ENCODE measurements at places on chromosomes 13 and 19.

DNA sequence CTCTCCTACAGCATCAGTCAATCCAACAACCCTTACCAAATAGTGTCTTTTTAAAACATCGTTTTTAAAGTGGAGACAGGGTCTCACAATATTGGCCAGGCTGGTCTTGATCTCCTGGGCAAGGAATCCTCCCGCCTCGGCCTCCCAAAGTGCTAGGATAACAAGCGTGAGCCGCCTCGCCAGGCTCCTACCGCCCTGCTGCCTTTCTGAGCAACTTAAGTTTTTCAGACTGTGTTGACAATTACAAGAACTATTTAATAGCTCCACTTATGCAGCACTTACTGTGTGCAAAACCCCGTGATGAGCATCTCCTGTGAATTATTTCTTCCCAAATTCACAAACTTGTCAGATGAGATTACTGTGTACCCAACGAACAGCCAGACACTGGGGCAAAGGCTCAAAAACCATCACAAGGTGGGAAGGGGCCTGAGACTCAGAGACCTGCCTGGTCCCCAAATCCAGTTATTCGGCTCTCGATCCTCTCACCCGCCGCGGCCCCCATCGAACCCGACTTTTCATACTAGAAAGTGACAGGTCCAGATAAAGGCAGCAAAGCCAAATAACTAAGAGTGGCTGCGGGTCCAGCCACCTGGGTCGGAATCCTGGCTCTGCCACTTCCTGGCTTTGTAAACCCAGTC, 581 bp downstream of the RPL18 start:
- no peak for DNase-seq

DNA sequence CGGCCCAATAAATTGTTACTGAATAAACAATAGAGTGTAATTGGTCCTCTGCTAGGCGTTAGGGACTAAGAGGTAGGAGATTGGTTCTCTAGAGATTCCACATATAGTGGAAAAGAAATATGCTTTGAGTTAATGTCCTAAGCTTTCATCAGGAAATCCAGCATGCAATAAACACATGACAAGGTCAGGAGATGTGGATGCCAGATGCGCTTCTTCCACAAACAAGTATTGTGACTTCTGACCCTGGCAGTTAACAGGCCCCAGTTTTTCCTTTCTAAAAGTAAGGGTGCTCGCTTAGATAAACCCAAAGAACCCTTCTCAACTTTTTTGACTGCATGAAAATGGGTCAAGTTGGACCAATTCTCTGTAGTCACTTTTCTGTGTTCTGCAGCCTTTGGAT, 146.5 kb upstream of the SOX21 start:
- DNase-seq, result no peak

GRCh38 chr19:39416152-39417120, 4.0 kb downstream of the PLEKHG2 start:
- DNase-seq, result no peak

DNA sequence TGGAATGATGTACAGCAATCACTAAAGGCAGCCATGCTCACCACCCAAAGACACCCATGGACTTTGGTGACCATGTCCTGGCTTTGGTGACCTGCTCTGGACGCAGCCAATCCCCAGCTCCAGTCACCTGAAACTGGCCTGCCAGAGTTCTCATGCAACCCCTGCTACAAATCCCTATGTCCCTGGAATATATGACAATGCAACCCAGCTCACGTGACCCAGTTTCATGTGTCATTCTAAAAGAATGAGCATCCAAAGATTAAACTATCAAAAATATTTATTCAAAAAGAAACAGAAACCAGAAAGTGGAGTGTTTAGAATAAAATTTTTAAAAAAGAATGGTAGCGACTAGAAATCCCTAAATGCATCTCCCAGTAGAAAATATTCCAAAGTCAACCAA, 203.3 kb upstream of the IRS2 start:
- DNase-seq, result no peak

- no peak for DNase-seq
These were observed 10.3 kb downstream of the RAB8A start for GRCh38 chr19:16121967-16122366.

- no peak for DNase-seq
These were observed 270.0 kb downstream of the NALCN start for GRCh38 chr13:101146101-101146898.

- no peak for DNase-seq
These were observed 133.6 kb downstream of the COL4A1 start for GRCh38 chr13:110173247-110173818.

GRCh38 chr19:58248886-58249285, 20.2 kb downstream of the ZNF544 start:
- DNase-seq, result no peak

DNA sequence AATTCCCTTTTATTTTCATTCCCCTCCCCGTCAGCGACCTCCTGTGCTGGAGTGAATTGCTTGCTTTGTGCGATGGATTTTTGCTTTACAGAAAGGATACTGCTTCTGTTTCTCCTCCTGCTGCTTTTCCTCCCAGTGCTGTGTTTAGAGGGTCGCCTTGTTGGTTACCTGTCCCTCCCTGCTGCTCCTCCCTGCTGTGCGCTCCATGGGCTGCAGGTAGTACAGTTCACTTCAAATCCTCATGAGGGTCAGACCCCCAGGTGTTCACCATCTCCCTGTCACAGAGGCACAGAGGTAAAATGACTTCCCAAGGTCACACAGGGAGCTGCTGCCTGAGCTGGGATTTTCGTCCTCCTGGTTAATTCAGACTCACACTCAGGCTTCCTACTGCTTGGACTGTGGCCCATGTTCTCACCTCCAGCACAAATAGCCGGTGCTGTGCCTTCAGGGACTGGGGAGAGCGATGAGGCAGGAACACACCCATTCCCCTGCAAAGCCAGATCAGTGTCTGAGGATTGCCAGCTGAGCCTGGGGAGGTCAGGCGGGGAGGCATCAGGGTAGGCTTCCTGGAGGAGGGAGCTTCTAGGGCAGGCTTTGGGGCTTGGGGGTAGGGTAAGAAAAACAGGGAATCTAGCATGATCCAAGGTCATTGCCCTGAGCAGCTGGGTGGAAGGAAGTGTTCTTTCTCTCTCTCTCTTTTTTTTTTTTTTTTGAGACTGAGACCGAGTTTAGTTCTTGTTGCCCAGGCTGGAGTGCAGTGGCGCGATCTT, 14.4 kb downstream of the BICRA start:
- DNase-seq, result no peak

DNA sequence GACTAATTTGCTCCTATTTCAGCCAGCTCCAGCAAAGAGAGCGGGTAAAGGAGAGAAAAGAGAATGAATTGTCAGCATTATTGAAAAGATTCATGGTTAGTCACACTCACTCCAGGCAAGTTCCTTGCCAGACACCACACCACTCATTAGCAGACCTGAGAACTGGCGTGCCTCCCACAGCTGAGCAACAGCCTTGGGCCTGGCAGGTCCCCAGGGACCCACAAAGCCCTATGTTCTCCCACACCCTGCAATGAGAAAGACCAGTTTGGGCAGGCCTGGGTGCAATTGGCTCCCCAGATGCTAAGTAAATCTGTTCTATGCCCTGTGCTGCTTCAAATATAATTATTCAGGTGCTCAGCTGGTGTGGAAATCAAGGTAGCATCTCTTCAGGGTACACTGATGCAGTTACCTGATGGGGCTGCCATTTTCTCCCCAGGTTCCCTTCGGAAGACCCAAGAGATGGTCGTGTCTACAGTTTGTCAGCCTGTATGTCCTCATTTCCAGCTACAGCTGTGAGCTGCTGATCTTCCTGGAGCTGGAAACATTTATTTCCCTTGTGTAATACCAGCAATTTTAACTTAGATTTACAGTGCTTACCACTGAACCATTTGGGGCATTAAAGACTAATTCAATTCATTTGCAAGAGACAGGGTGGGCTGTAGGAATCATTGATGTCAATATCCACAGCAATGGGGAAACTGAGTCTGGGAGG, 405.0 kb downstream of the COG6 start:
- no peak for DNase-seq

DNA sequence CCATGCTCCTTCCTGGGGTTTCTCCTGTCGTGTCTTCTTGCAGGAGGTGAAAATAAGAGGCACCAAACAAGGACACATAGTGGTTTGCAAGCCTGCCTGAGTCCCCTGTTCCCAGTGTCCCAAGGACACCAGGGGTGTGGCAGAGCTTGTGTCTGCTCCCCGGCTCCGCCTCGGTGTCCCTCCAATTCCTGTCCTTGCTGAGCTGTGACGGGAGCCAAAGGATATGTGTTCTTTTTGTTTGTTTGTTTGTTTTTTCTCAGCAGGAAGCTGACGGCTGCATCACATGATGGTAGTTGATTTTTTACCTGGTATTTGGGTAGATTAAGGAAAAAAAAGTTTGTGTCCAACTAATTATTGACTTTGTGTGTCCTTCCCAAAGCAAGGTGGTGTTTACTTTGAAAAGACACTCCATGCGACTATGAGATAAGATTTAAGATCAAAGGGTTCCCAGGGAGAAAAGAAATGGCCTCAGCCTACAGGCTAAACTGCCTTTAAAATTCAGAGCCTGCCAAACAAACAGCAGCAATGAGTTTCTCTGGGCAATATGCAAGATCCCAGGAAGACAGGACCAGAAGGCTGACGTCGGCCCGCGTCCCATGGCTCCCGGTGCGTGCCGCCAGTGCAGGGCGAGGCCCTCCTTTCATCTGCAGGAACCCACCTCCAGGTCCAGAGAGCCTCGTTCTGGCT, 50.8 kb upstream of the XPO4 start:
- no peak for DNase-seq

GRCh38 chr13:19767966-19768365, 14.8 kb downstream of the PSPC1 start:
- DNase-seq, result no peak

GRCh38 chr19:44788971-44789370, 11.3 kb downstream of the CBLC start:
- DNase-seq, result no peak

- peak; percentile 56 for DNase-seq
These were observed 802 bp upstream of the FREM2 start for GRCh38 chr13:38685974-38686576.

- no peak for DNase-seq
These were observed 18.0 kb upstream of the CEBPG start for GRCh38 chr19:33355535-33355934.

DNA sequence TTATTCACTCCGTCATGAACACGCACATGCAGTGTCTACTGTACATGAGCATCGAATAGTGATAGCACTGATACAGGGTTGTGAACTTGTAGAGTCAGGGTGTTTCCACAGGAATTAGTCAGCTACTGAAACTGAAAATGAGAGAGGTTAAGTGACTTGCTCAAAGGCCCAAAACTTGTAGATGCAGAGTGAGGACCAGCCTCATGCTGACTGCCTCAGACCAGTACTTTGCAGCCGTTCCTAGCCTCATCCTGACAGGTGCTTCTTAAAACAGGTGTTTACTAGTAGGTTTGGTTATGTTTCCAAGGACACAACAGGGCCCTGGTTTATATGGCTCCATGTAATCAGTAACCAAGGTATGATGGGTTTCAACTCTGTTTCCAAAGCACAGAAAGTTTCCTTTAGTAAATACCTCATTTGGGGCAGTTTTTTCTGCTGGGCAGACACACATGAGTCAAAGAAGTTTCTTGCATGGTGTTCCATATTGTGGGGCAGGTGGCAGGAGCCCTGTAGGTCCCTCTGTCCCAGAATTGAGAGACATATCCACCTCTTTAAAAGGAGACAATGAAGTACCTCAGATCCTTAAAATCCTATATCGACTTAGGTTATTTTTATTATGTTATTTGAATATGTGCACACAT, 16.0 kb downstream of the FGF9 start:
- DNase-seq, result no peak

GRCh38 chr19:50496189-50497021, 14.6 kb downstream of the JOSD2 start:
- no peak for DNase-seq

- DNase-seq, result no peak
These were observed 5.2 kb downstream of the TRIP10 start for GRCh38 chr19:6744381-6745301.

GRCh38 chr13:74922963-74923362, 559.0 kb downstream of the TBC1D4 start:
- no peak for DNase-seq

- no peak for DNase-seq
These were observed 494 bp upstream of the KLK14 start for GRCh38 chr19:51083181-51083580.

GRCh38 chr19:55621673-55622231, 2.6 kb downstream of the ZNF784 start:
- DNase-seq, result no peak

- DNase-seq, result no peak
These were observed 255.5 kb downstream of the KCTD12 start for GRCh38 chr13:76630629-76631230.

- no peak for DNase-seq
These were observed 5.9 kb upstream of the GDF15 start for GRCh38 chr19:18379803-18380747.

DNA sequence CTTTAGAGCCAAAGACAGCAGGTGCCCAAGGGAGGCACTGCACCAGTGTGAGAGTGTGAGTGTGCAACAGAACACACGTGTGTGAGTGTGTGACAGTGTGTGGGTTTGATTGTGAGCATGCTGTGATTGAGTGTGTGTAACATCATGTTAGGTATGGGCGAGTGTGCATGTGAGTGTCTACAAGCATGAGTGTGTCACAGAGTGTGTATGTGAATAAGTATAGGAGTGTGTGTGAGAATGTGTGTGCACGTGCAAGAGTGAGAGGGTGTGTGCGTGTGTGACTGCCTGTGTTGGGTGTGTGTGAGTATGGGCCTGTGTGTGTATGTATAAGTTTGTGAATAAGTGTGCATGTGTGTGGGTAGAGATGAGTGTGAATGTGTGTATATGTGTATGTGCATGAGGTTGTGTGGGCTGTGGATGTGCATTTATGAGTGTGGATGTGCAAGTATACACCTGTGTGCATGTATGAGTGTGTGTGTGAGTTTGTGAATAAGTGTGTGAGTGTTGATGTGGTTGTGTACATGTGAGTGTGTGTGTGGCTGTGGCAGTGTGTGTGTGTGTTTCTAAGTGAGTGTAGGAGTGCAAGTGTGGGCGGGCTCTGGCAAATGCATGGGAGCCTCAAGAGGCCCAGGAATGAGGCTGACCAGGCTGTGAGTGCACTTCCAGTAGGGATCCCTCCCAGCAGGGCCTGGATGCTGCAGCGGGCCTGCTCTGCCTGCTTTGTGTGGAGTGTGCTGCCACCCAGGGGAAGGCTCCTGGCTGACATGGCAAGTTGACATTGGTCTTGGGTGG, 198.4 kb downstream of the COL4A1 start:
- DNase-seq, result peak; percentile 6

GRCh38 chr19:10006335-10006708, 4.0 kb downstream of the COL5A3 start:
- no peak for DNase-seq

GRCh38 chr13:106630162-106630561, 62.2 kb upstream of the ARGLU1 start:
- DNase-seq, result no peak
